Renal pelvis (tissue), 12 donors: ENCODE measurements at places on chromosomes 3 and 15. TPM values are rescaled to one million over a fixed set of nuclear protein-coding genes. Genes with fewer than 3 reads are reported as not detected.
A peak's percentile ranks its signal among the peaks of the same experiment; 100 is the strongest.

- peak; percentile 65 for DNase-seq
Observed at GRCh38 chr3:30199096-30199759, 407.2 kb upstream of the TGFBR2 start.

- no peak for DNase-seq
Observed at GRCh38 chr3:59809016-59809415, 759.2 kb upstream of the CFAP20DC start.

DNA sequence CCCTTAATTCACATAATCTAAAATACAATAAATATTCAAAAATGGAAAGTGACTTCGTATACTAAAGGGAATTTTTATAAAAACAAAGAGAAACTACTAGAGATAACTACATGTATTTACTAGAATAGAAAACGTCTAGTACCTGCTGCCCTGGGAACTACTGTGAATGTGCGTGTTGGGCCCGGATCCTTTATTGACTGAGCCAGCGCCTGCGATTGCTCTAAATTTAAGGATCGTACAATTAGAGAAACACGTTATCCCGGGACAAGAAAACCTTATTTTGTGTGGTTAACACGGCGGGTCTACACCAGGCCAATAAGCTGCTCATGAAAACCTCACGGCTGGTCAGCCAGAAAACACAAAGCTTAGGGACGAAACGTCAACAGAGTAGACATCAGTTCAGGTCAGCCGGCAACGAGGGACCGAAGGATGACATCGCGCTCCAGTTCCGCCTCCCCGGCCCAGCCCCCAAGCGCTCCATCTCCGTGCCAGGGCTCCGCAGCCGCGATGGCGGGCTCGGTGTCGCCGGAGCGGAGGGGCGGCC, 555 bp downstream of the TM2D3 start:
- no peak for DNase-seq

Gene AAGAB
- 47.7 TPM for polyA plus RNA-seq

Gene NR2E3
- polyA plus RNA-seq: 0.99 TPM
